ENCODE measurements at places on chromosomes 6 and 20. TPM values are rescaled to one million over a fixed set of nuclear protein-coding genes. Genes with fewer than 3 reads are reported as not detected.

- no peaks in the 10 kb centered on the region for H3K27me3 ChIP-seq
- no peaks in the 10 kb centered on the region for H3K4me1 ChIP-seq
- no peak overlapping the region for H3K4me3 ChIP-seq
- no peak overlapping the region for H3K27ac ChIP-seq
Observed at GRCh38 chr6:156449128-156449527, 328.1 kb upstream of the ARID1B start.

GRCh38 chr6:5697508-5697907, 309.2 kb downstream of the NRN1 start:
- no peak overlapping the region for H3K27ac ChIP-seq
- no peak for DNase-seq
- no peaks in the 10 kb centered on the region for H3K4me1 ChIP-seq
- no peak overlapping the region for H3K4me3 ChIP-seq
- H3K36me3 ChIP-seq, result no peaks in the 10 kb centered on the region

DNA sequence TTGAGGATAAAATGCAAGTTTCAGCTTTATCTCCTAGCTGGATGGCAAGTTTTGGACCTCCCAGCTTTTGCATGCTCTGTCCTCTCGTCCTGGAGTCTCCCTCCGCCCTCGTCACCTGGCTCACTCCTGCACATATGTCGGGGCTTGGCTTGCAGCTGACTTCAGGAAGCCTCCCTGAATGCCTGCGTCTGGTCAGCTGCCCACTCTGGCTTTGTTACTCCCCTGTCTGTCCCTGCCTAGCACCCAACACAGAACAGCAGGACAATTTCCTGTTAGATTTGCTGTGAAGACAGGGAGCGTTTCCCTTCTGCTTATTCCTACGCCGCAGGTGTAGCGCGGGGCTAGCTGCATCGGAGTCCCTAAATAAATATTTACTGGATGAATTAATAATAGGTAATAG, 5.4 kb downstream of the JPH2 start:
- H3K4me1 ChIP-seq, result peaks cover 1% of the 10 kb centered on the region
- H3K4me3 ChIP-seq, result no peak overlapping the region
- DNase-seq, result no peak

DNA sequence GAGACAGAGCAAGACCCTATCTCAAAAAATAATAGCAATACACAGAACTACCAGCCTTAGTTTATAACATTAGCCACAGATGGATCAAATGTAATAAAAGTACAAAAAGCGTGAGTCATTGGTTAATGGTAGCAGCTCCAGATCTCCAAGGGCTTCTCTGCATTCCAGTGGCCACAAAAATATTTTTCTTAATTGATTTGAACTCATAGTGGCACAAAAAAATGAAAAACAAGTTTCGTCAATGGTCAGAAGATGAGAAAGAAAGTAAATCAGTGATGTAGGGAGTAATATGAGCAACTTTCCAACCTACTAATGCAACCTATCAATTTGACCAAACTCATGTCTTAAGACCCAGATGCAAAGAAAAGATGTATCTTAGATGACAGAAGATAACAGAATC, 79.6 kb downstream of the CEP57L1 start:
- no peaks in the 10 kb centered on the region for H3K36me3 ChIP-seq
- H3K27me3 ChIP-seq, result no peaks in the 10 kb centered on the region
- DNase-seq, result no peak
- no peaks in the 10 kb centered on the region for H3K4me1 ChIP-seq

DNA sequence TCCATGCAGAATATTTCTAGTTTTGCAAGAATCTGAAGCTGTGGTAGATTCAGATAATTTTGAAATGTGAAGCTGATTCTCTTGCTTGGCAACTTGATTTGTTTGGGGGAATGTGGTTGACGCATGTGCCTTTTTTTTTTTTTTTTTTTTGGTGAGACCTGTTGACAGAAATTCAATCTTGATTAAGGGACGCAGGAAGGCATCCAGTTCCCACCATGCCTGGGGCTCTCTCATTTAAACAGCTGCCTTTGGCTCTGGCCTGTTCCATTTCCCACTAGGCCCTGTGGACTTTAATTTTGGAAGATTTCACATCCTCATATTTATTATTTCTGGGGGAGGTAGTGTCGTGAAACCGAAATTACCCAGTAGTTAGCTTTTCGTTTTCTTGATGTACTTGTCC, 8.6 kb downstream of the TPX2 start:
- H3K4me1 ChIP-seq, result no peaks in the 10 kb centered on the region
- H3K36me3 ChIP-seq, result no peaks in the 10 kb centered on the region
- no peaks in the 10 kb centered on the region for H3K27me3 ChIP-seq
- no peak overlapping the region for H3K27ac ChIP-seq
- H3K4me3 ChIP-seq, result no peak overlapping the region

TTBK1 gene
- total RNA-seq, result 0.11 TPM
